Activated CD8-positive, alpha-beta memory T cell treated with anti-CD3 and anti-CD28 coated beads, Interleukin-2, amount 50 U/mL, for 48 hours (primary cell): ENCODE measurements at places on chromosomes 3 and 15.

DNA sequence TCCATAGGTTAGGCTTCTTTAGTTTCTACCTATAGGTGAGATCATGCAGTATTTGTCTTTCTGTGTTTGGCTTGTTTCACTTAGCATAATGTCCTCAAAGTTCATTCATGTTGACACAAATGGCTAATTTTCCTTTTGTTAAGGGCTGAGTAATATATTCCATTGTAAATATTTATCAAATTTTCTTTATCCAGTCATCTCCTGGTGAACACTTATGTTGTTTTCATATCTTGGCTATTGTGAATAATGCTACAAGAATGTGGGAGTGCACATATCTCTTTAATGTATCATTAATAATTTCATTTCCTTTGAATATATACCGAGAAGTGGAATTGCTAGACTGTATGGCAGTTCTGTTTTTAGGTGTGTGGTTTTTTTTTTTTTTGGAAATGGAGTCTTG, 250.9 kb upstream of the SEMA6D start:
- no peak for DNase-seq

GRCh38 chr15:32709295-32710033, 8.3 kb upstream of the GREM1 start:
- DNase-seq = no peak

DNA sequence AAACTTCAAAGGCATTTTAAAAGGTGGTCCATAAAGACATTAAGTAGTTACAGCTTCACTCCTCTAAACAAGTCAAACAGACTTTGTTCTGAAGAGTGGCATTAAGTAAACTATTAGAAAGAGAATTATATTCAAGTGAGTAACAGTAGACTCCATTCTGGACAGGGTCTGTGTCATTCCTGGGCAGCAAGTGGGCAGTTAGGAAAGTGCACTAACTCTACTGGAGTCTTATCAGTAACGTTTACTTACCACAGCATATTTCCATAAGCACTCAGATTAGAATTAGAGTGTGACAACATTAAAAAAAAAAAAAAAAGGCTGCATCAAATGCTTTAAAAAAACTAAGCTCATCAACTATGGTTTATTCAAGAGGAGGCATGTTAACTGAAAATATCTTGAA, 10.6 kb downstream of the UBR1 start:
- no peak for DNase-seq

DNA sequence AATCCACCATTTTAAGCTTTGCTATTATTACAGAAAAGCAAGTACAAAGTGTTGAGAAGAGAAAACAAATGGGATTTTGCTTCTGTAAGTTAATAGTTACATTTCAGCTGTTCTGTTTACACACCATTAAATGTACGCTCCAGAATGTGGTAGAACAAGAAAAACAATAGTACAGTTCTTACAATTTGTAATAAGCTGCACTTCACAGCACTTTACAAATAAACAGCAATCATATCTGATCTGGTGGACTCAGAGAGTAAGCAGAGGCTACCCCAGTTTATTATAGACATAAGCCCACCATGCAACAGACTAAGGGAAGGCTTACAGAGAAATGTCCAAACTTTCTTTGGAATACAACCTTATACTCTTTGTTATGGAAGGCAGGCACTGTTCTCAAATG, 126.4 kb downstream of the OXSM start:
- DNase-seq = no peak

DNA sequence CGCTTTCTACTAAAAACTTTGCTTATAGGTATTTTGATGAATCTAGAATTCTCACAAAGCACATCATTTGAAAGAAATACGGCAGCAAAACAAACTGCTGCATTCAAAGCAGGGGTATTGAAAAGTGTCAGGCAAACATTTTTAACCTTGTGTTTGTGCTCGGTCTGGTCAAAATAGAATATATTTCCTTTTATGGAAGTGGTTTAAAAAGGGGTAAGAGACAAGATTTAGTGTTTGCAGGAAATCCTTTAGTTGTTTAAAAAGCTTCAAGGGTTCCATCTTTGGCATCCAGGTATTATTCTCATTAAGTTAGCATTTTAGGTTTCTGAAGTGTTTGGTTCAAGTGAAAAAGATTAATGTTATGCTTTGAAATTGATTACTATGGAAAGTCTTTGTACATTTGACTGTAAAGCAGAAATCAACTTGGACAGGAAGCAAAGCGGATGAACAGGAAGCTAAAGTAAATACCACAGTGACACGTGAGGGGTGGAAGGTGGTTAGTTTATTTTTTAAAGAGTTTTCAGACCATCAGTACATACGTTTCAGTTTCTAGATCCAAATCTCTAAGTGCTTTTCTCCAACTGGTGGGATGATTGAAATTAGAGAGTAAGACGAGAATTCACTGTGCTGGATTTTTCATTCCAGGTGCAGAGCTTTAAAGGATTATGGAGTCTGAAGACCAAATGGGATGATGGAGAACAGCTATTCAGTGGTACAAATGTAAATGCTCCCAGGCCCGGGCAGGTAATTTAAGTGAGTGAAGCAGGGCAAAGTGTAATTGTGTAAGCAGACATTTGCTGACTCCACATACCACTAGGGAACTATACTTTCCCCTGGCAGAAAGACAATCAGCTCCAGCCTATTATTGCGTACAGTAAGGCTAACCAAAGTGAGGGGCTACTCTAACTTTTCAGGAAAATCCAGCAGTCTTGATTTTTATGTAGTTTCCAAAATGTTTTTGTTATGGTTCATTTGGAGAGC, 341.8 kb upstream of the TBL1XR1 start:
- no peak for DNase-seq

DNA sequence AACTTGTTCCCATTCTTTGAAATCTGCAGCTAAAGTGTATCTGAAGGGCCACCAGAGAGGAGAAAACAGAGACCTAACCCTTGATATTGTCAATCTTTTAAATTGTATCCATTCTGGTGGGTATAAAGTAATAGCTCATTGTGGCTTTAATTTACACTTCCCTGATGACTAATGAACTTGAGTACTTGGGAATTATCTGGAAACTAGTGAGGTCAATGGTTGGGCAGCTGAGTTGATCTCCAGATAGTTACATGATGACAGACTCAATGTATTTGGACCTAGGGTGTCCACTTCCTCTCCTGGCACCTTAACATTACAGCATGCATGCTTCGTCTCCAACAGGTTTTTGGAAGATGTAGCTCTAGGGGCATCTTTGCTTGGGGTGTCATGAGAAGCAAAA, 195.2 kb downstream of the PDCD6IP start:
- no peak for DNase-seq

DNA sequence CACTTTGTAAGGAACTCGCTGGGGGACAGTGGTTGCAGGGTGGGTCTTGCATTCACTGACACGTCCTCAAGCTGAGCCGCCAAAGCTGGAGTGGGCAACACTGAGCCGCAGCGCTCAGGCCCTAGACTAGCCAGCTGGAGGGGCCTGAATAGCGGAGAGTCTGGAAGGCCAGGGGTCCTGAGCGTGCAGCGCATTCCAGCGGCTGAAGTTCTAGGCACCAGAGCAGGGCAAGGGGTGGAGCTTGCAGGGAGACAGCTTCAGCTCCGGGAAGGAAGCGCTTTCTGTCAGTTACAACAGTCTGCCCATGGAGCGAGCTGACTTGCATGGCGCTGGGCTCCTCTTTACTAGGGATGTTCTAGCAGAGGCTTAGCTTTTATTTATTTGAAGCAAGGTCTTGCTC, 2.7 kb downstream of the MAP6D1 start:
- no peak for DNase-seq

DNA sequence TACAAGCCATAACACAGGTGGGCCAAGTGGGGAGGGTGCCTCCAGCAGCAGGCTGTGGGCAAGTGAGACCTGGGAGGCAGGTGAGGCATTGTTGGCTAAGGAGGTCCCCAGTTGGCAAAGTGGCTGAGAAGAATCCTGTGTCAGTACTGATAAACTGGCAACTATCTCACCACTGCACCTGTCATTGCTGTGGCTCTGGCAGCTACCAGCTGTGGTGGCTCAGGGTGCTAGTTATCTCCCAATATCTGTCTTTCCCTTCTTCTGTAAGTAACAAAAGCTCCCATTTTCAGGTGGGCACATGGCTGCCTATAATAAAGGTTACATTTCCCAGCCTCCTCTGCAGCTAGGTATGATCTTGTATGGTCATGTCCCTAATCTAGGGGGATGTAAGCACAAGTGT, 80.6 kb upstream of the RNF7 start:
- DNase-seq = no peak

- DNase-seq = no peak
Observed at GRCh38 chr15:70308735-70309434, 211.2 kb upstream of the TLE3 start.

- DNase-seq = no peak
Observed at GRCh38 chr15:69325456-69325971, 26.8 kb downstream of the PAQR5 start.

DNA sequence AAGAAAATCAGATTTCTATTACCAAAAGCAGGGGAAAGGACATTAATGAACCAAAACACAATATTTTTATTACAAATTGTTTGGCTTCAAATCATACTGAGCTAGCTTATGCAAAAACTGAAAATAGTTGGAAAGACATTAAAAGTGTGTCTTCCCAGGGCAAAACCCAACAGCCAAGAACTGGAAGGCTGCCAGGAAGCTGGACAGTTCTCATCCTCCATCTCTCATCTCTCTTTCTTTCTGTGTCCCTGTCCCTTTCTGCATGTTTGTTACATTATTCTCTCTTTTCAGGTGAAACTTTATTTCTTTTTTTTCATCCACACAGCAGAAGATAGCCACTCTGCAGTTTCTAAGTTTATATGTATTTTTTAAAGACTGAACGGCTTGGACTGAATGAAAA, 41.1 kb upstream of the SNTN start:
- no peak for DNase-seq

GRCh38 chr3:20743553-20744321, 557.7 kb upstream of the SGO1 start:
- no peak for DNase-seq

DNA sequence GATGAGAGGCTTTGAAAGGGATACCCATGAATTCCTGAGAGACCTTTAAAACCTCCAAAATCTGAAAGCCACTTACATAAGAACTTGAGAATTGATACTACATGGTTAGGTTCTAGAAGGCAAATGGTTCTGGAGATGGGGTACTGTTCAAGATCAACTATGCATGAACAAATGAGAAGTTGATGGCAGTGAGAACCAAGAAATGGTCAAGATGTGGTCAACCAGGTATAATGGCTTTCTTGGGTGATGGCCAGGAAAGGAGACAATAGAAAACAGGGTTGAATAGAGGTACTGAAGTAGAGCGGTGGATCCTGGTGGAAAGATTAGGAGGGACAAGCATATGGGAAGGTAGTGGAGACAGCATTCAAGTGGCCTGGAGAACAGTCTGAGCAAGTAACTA, 200.4 kb downstream of the RBMS3 start:
- DNase-seq = no peak

GRCh38 chr3:40649346-40649745, 124.6 kb downstream of the ZNF621 start:
- DNase-seq = no peak

DNA sequence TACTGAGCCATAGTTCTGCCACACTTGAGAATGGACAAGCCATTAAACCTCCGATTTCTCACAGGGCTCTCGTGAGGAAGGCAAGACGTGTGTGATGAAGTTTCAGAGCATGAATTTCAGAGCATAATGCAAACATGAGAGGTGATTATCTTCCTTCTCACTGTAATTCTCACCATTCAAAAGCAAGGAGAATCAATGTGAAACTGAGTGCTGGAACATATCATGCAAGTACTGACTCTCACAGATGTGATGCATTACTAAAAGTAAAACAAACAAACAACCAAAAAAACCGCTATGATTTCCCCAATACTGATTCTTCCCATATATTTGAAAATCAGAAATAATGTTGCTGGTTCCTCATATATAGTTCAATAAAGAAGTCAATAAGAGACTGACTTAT, 23.7 kb downstream of the P3H2 start:
- no peak for DNase-seq

DNA sequence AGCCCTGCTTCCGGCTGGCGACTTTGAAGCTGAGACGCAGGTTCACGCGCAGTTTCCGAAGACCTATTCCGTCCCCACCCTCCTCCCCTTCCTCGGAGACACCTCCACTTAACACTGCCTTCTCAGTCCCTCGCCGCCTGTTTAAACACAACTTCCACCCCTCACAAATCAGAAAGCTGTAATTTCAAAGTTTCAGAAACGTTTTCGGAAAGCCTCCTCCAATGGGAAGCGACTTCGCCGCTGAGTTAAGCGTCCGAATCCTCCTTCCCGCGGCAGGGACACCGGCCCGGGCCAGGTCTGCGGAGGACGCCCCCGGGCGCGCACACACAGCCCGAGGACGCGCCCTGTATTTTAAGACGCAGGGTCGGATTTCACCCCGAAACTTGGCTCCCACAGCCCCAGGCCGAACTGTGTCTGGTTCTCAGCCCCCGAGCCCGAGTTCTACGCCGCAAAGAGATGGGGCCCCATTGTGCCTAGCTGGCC, 559 bp upstream of the LRRN1 start:
- DNase-seq = peak; percentile 61

- DNase-seq = no peak
Observed at GRCh38 chr3:23341147-23341838, 138.2 kb downstream of the UBE2E2 start.

GRCh38 chr3:150411106-150411460, 3.0 kb downstream of the TSC22D2 start:
- no peak for DNase-seq

- no peak for DNase-seq
Observed at GRCh38 chr3:45861043-45861719, 19.3 kb upstream of the LZTFL1 start.

GRCh38 chr3:100516232-100516631, 23.8 kb downstream of the TMEM45A start:
- DNase-seq = no peak

GRCh38 chr3:192706272-192706671, 21.1 kb downstream of the FGF12 start:
- no peak for DNase-seq

- DNase-seq = no peak
Observed at GRCh38 chr3:192745150-192745549, 17.8 kb upstream of the FGF12 start.

DNA sequence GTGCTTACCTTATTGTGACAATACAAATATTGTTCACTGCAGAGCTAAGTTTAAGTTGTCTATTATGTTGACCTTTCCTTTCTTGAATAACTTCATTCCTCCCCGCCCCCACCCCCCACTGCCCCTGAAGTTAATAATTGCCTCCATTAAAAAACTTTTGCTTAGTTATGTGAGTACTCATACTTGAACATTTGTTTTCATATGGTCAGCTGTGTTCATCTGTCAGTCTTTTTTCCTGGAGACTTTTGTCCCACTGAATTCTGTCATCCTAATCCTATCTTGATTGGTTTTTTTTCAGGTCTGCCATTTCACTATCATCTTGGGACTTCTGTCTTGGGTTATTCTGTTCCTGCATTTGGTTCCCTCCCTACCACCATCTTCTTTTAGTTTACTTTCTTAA, 8.5 kb downstream of the SLC25A36 start:
- no peak for DNase-seq

DNA sequence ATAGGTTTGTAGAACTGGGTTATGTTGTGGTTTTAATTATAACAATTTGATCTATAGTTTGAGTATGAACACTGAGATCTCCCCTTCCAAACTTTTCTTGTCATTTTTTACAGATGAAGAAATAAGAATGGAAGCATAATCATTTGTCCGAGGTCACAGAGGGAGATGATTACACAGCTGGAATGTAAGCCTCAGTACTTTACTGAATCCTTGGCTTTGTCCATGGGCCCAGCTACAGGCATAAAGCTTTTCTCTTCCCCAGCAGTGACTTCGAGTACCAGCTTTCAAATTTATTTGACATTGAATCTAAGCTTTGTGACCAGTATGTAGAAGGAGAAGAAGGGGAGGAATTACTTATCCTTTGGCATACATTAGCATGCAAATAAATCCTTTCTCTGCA, 80.9 kb upstream of the DCBLD2 start:
- DNase-seq = no peak
